CD4-positive, alpha-beta memory T cell (primary cell): ENCODE measurements at places on chromosomes 5 and 9. TPM values are rescaled to one million over a fixed set of nuclear protein-coding genes. Genes with fewer than 3 reads are reported as not detected.

Gene FAF2
- total RNA-seq, result 32.3 TPM

DNA sequence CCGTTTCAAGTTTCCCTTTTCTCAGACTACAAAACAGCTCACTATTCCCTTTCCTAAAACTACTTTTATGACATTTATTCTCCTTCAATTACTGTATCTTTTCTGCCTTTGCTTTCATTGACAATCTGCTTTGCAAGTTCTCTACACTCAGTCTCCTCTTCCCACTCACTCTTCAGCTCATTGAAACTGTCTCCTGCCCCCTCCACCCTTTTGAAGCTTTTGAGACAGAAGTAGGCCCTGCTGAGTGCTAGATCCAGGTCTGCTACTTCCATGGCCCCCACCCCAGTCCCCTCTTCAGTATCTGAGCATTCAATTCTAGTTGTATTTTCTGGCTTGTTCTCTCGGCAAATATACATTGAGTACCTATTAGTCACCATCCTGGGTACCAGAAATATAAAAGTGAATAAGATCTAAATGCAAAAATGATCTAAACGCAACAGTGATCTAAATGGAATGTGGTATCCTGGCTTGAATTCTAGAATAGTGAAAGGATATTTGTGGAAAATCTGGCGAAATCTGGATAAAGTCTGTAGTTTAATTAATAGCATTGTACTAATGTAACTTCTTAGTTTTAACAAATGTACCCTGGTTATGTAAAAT is 58.4 kb downstream of the OR2K2 start:
- no peak overlapping the region for H3K4me3 ChIP-seq
- no peaks in the 10 kb centered on the region for H3K36me3 ChIP-seq
- no peaks in the 10 kb centered on the region for H3K27me3 ChIP-seq
- DNase-seq, result no peak
- H3K27ac ChIP-seq, result no peak overlapping the region
- H3K4me1 ChIP-seq, result no peaks in the 10 kb centered on the region

Gene FBP1
- 9.2 TPM for total RNA-seq

Gene LCN15
- not detected for total RNA-seq

GRCh38 chr5:98268162-98268860 is 505.2 kb upstream of the RGMB start:
- DNase-seq, result no peak
- no peak overlapping the region for H3K4me3 ChIP-seq
- no peaks in the 10 kb centered on the region for H3K27me3 ChIP-seq
- no peaks in the 10 kb centered on the region for H3K36me3 ChIP-seq
- no peaks in the 10 kb centered on the region for H3K4me1 ChIP-seq

GRCh38 chr9:98829766-98830165 is 22.3 kb downstream of the GALNT12 start:
- H3K27me3 ChIP-seq, result no peaks in the 10 kb centered on the region
- DNase-seq, result no peak

DNA sequence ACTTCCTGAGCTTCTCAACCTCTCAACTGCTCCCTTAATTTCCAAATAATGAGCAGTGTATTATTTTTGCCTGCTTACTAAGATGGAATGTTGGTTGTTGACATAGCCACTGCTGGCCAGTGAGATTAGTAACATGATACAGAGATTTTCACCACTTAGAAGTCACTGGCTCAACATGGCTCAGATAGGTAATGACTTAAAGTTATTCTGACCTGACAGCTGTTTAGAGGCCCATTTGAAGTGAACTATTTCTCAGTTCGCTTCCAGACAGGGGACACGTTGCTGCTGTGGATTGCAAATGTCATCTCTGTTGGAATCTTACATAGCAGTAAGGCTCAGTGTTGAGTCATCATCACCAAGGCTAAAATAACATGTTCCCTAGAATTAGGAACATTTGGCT is 490.2 kb downstream of the TLE4 start:
- no peak overlapping the region for H3K27ac ChIP-seq
- no peak for DNase-seq
- no peaks in the 10 kb centered on the region for H3K36me3 ChIP-seq
- no peak overlapping the region for H3K4me3 ChIP-seq
- no peaks in the 10 kb centered on the region for H3K27me3 ChIP-seq

DNA sequence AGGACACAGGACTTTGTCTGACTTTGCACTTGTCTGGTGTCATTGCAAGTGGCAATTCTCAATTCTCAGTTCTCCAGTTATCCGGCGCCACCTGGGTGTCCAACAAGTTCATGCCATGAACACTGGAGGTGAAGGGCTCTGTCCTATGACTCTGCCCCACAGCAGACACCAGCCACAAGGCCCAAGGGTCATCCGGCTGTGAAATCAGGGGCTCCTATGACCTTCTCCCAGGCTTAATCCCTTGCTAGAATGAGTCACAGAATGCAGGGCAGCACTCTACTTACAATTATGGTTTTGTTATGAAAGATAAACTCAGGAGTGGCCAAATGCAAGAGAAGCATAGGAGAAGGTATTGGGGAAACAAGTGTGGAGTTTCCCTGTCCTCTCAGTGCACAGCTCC is 392.0 kb downstream of the GADD45G start:
- no peaks in the 10 kb centered on the region for H3K36me3 ChIP-seq
- no peak for DNase-seq
- H3K4me3 ChIP-seq, result no peak overlapping the region
- peaks cover 19% of the 10 kb centered on the region for H3K4me1 ChIP-seq
- H3K27me3 ChIP-seq, result no peaks in the 10 kb centered on the region

DNA sequence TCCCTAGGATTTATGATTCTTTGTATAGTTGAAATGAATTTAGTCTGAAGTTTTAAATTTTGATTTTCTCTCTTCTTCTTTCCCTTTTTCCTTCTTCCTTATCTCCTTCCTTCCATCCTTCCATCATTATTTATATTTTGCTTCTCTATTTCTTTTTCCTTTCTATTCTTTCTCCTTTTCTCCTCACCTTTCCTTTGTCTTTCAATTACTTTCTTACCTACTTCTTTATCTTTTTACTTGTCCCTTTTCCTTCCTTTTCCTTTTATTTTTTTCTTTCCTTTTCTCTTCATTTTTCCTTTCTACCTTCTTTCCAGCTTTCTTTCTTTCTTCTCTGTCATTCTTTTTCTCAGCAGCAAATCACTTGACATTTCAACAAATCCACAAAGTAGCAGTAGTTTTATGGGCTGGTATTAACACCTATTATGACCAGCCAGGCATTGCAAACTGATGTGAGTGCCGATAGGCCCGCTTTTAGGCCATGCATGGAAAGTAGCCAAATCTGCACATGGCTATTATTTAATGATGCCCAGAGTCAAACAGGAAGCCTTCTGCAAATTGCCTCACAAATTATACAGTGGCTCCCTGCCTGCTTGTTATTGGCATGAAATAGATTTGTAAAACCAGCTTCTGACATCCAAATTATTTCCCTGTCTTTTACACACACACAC is 37.1 kb upstream of the NR3C1 start:
- no peak overlapping the region for H3K27ac ChIP-seq
- H3K4me1 ChIP-seq, result peaks cover 14% of the 10 kb centered on the region
- no peaks in the 10 kb centered on the region for H3K27me3 ChIP-seq
- DNase-seq, result no peak
- no peaks in the 10 kb centered on the region for H3K36me3 ChIP-seq

- H3K36me3 ChIP-seq, result no peaks in the 10 kb centered on the region
- H3K27me3 ChIP-seq, result no peaks in the 10 kb centered on the region
- H3K4me1 ChIP-seq, result peaks cover 5% of the 10 kb centered on the region
- no peak overlapping the region for H3K4me3 ChIP-seq
- H3K27ac ChIP-seq, result no peak overlapping the region
Measured at GRCh38 chr9:121744687-121745395, 93.4 kb downstream of the DAB2IP start.

GRCh38 chr5:42908086-42908485 is 96.4 kb upstream of the SELENOP start:
- no peak overlapping the region for H3K4me3 ChIP-seq
- H3K36me3 ChIP-seq, result no peaks in the 10 kb centered on the region
- peak overlapping the region; percentile 44 for H3K27ac ChIP-seq
- H3K27me3 ChIP-seq, result no peaks in the 10 kb centered on the region

DNA sequence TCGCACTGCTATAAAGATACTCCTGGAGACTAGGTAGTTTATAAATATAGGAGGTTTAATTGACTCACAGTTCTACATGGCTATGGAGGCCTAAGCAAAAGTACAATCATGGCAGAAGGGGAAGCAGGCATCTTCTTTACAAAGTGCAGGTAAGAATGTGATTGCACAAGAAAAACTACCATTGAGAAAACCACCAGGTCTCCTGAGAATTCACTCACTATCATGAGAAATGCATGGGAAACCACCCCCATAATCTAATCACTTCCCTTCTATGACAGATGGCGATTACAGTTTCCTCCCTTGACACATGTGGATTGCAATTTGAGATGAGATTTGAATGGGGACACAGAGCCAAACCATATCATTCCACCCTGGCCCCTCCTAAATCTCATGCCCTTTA is 121.2 kb upstream of the ST8SIA4 start:
- no peaks in the 10 kb centered on the region for H3K27me3 ChIP-seq
- no peak overlapping the region for H3K4me3 ChIP-seq
- H3K27ac ChIP-seq, result no peak overlapping the region
- no peaks in the 10 kb centered on the region for H3K36me3 ChIP-seq
- no peaks in the 10 kb centered on the region for H3K4me1 ChIP-seq

- no peaks in the 10 kb centered on the region for H3K36me3 ChIP-seq
- H3K4me3 ChIP-seq, result no peak overlapping the region
- DNase-seq, result no peak
- no peak overlapping the region for H3K27ac ChIP-seq
Measured at GRCh38 chr5:168176251-168176650, 115.2 kb upstream of the WWC1 start.

DNA sequence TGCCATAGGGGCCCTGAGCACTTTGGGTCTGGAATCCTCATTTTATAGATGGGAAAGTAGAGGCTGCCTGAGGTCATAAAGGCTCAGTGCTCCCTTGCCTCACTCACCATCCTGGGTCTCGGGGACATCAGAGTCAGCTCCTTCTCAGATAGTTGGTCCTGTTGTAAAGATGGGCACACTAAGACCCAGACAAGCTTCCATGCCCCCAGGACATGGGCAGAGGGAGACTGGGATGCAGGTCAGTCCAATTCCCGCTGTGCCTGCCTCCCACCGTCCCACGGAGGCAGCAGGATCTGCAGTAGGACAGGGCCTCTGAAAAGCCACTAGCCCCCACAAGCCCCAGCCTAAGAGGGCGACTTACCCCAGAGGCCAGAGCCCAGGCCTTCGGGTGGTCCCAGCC is 19.0 kb upstream of the SUSD3 start:
- peaks cover 19% of the 10 kb centered on the region for H3K36me3 ChIP-seq
- H3K27me3 ChIP-seq, result no peaks in the 10 kb centered on the region
- H3K27ac ChIP-seq, result no peak overlapping the region
- H3K4me3 ChIP-seq, result no peak overlapping the region
- DNase-seq, result peak; percentile 31
- H3K4me1 ChIP-seq, result peaks cover 58% of the 10 kb centered on the region

DNA sequence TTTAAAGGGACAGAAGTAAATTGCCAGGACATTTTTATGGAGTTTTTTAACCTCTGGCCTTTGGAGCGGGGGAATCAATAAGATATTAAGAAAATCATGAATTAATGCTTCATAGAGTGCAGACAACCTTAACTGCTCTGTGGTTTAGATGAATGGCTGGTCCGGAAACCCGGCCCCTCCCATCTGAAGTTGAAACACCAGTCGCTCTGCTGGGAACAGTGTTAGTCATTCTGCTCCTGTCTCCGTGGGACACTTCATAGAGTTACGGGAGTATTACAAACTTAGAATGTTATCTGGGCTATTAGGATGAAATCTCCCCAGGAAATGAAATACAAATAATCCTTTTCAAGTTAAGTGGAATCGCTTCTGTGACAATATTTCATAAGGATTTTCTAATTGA is 110.1 kb upstream of the IRX2 start:
- no peak overlapping the region for H3K4me3 ChIP-seq
- no peak overlapping the region for H3K27ac ChIP-seq
- no peaks in the 10 kb centered on the region for H3K4me1 ChIP-seq
- H3K36me3 ChIP-seq, result no peaks in the 10 kb centered on the region

DNA sequence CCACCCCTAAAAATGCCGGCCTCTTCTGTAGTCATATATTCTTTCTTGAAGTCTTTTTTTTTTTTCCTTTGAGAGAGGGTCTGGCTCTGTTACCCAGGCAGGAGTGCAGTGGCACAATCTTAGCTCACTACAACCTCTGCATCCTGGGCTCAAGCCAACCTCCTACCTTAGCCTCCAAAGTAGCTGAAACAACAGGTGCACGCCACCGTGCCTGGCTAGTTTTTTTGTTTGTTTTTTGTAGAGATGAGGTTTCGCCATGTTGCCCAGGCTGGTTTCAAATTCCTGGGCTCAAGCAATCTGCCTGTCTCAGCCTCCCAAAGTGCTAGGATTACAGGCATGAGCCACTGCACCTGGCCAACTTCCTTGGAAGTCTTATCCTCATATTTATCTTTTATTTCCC is 19.1 kb downstream of the SREK1IP1 start:
- H3K4me1 ChIP-seq, result no peaks in the 10 kb centered on the region
- peaks cover 5% of the 10 kb centered on the region for H3K36me3 ChIP-seq
- H3K27ac ChIP-seq, result no peak overlapping the region
- no peaks in the 10 kb centered on the region for H3K27me3 ChIP-seq
- no peak overlapping the region for H3K4me3 ChIP-seq

Gene RETREG1
- 26.6 TPM for total RNA-seq

DNA sequence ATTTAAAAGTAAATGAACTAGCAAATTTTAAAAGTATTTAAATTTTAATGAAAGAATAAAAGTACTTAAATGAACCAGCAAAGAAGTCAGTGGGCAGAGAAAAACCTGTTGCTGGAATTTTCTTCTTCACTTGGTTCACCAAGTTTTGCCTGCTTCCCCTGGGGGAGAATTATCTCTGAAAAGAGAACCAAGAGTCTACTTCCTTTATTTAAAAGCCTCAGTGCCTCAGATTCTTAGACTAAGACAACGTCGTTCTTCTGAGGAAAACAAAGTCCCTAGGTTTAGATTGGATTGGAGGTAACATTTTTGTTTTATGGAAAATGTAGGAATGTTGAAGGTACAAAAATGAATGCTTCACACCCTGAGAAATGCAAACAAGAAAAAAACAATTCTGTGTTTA is 7.4 kb upstream of the KLF4 start:
- H3K4me1 ChIP-seq, result no peaks in the 10 kb centered on the region
- no peak for DNase-seq
- H3K36me3 ChIP-seq, result no peaks in the 10 kb centered on the region
- H3K4me3 ChIP-seq, result no peak overlapping the region
- no peak overlapping the region for H3K27ac ChIP-seq
- no peaks in the 10 kb centered on the region for H3K27me3 ChIP-seq

Gene POLR3G
- total RNA-seq, result 1.2 TPM

GRCh38 chr5:67577424-67577823 is 380.8 kb upstream of the CD180 start:
- H3K4me3 ChIP-seq, result no peak overlapping the region

DNA sequence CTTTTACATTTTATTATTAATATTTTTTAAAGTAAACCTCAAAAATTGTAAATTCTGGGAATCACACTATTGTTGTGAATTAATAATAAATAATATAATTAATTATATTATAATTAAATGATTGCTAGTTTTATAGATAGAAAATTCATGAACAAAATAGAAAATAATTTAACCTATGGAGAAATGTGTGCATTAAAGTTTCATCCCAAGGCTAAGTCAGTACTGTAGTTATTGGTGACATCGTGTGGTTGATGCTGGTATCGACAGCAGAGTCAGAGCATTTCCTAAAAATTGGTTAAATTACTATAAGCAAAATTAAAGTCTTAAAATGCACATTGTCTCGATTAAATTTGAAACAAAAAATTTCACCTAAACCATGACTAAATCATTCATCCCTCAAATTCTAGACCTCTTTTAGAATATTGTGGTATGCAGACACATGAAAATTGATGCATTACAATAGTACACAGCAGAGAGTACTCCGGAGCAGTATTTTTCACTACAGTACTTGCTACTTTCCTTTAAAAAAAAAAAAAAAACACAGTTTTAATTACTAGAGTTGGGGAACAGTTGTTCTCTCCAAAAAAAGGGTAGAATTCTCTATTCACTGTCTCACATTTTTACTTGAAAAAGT is 73.9 kb downstream of the RORB start:
- H3K4me3 ChIP-seq, result no peak overlapping the region
- no peaks in the 10 kb centered on the region for H3K36me3 ChIP-seq
- H3K27ac ChIP-seq, result no peak overlapping the region
